ENCODE measurements at places on chromosomes 3 and 15.

GRCh38 chr3:44104668-44105321 is 136.9 kb upstream of the TOPAZ1 start:
- DNase-seq = no peak

DNA sequence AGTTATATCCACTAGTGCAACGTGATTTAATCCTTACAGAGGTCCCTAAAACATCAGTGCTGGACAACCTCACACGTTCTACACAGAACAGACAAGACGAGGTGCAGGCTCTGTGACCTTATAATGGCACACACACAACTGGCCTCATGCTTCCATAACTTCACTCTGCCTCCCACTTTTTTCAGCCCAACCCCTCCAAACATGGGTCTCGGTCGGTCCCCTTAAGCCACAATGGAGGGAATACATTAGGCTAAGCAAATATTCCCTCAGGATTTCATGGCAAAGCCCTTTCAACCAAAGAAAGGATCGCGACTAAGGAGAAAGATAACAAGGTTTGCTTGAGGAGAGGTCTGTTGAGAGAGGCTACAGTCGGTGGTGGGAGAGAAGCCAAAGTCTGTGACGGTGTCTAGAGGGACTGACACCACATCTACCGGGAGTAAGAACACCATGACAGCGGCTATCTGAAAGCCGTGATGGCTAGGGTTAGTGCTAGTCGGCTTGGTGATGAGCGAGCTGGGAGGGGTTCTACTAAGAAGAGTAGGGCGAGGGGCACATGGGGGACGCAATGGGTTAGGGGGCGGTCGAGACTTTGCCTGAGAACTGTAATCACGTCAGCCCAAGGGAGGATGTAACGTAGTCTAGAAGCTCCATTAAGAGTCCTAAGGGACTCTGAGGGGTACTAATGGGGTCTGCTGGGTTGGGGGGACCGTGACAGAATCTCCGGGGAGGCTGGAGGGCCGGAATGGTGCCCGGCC is 1.0 kb downstream of the MYO9A start:
- DNase-seq = peak; percentile 33

DNA sequence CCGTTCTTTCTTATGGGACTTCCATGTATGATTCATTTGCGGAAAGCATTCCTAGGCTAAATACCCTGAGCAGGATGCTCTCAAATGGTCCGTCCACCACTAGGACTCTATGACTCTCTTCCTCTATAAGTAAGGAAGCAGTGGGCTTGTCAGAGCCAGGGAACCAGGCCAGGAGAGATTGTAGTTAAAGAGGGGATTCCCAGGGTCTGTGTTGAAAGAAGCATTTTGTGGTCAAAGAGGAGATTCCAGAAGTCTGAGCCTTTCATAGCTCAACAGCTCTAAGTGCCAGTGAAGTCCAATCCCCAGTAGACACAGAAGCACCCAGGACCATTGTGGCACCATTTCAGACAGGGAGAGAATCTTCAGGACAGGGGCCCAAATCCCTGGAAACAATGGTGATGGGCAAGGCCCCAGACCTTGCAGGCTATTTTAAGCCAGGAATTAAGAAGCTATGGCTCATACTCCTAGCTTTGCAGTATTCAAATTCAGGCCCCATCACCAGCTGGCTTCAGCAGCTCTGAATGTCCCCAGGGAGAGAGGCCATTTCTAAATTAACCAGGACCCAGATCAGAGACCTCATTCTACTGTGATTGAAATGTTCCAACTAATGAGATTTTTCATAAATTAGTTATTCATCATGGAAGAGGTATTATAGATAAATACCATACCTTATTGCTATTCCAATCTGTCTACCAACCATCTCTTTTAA is 81.7 kb downstream of the CD47 start:
- DNase-seq = no peak

- DNase-seq = no peak
Measured at GRCh38 chr15:28932361-28932760, 46.6 kb downstream of the APBA2 start.

- no peak for DNase-seq
Measured at GRCh38 chr15:54582863-54583643, 604.8 kb downstream of the UNC13C start.

- DNase-seq = no peak
Measured at GRCh38 chr3:187951452-187952190, 202.3 kb upstream of the LPP start.

Data from HS-27A (cell line).